ENCODE measurements at places on chromosomes 4 and X. TPM values are rescaled to one million over a fixed set of nuclear protein-coding genes. Genes with fewer than 3 reads are reported as not detected.

Gene CDX4
- not detected for total RNA-seq

DNA sequence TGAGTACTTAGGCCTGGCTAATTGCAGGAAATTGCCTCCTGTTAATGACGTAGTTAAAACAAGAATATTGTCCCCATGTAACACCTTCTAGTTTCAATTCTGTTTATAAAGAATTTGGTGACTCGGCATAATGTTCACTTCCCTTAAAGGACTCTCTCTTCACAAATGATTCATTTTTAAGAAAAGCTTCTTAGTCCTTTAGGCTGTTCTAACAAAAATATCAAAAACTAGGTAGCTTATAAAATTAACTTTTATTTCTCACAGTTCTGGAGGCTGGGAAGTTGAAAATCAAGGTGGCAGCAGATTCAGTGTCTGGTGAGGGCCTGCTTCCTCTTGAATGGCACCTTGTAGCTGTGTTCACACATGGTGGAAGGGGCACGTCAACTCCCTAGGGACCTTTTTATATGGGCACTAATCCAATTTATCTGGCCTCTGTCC, 23.8 kb downstream of the COL25A1 start:
- no peak for DNase-seq

DNA sequence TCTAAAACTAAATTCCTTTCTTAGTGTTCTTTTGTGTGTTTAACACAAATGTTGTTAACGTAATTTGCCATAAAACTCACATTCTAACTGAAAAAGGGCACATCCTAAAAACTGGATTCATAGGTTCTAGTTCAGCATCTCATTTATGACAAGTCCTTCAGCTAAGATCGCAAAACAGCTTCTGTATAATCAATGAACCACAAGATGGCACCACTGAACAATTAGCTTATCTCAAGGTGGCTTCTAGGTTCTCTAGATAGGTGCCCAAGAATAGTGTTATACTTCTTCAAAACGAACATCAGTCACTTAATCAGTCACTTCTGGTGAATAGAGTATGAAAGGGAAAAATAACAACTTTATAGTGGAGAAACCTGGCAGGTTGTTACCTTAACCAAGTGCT, 54.3 kb downstream of the NRK start:
- no peak for DNase-seq

Gene TMPRSS11A
- not detected for total RNA-seq

Gene ARHGEF38
- total RNA-seq = not detected

DNA sequence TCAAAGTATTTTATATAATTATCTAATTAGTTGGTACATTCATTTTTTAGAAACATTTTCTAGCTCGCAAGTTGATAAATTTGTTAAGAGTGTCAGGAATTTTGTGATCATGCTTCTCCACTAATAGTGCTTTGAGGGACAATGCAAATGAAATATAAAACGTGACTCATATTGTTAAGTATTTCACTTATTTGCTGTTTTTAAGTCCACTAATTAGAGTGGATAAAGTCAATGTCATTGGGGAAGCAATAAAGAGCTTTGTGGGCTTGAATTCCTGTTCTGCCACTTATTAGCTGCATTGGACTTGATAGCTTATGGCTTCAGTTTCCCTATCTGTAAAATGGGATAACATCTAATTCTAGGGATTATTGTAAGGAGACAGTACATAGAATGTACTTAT, 26.5 kb upstream of the ANAPC4 start:
- DNase-seq = no peak

DNA sequence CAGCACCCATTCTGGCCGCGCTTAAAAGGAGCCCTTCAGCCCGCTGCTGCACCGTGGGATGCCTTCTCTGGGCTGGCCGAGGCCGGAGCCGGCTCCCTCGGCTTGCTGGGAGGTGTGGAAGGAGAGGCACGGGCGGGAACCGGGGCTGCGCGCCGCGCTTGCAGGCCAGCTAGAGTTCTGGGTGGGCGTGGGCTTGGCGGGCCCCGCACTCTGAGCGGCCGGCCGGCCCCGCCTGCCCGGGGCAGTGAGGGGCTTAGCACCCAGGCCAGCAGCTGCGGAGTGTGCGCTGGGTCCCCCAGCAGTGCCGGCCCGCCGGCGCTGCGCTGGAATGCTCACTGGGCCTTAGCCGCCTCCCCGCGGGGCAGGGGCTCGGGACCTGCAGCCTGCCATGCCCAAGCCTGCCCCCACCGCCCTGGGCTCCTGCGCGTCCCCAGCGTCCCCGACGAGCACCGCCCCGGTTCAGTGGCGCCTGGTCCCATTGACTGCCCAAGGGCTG, 111.3 kb downstream of the PCDH18 start:
- DNase-seq = no peak

GRCh38 chrX:114976292-114976691, 41.1 kb downstream of the IL13RA2 start:
- DNase-seq = no peak

Gene INPP4B
- total RNA-seq = 63.9 TPM

DNA sequence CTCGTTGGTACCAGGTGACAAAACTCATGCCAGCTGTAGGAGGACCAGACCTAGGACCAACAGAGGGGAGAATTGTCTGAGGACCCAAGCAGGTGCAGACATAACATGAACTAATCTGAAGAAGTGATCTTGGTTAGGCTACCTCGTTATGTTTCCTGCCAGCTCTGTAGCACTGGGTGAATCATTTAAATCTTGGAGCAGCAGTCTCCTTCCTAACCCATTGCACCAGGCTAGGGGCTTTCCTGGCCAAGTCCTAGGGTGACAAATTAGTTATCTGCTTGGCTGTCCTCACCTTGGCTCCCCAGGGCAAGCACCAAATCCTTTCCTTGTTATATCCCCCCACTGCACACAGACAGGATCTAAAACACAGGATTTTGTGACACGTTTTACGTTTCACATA, 87.8 kb downstream of the WWC2 start:
- no peak for DNase-seq
